ENCODE measurements at places on chromosomes 4 and X. TPM values are rescaled to one million over a fixed set of nuclear protein-coding genes. Genes with fewer than 3 reads are reported as not detected.

The ARMCX4 gene
- 5.5 TPM for total RNA-seq

The JADE3 gene
- 9.5 TPM for total RNA-seq

The PRRG1 gene
- 18.4 TPM for total RNA-seq

The NXF2 gene
- total RNA-seq, result not detected

The SHOX gene
- total RNA-seq, result not detected

The REELD1 gene
- total RNA-seq, result not detected

Data from left ventricle myocardium superior (tissue), 1 donor.